ENCODE measurements at places on chromosomes 13 and 19.

GRCh38 chr19:16764280-16764679 is 44.6 kb downstream of the NWD1 start:
- DNase-seq, result no peak

DNA sequence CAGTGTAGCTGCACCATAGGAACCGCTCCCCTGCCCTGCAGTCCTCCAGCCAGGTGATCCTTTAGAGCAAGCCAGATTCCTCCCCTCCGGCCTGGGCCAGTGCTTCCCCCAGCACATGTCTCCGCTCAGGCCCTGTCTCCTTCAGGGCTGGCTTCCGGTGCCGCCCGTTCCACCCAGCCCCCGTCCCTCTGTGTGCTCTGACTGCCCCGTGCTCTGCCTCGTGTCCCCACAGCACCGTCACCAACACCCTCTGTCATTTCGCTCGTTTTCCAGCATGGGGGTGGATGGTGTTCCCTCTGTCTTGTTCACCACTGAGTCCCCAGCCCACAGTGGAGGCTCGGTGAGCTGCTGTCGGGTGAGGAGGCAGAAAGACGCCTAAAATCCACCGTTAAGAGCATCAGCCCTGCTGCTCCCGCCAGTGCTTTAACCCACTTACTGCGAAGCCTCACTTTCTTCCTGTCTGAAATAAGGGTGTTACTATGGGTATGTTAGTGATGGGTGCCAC is 54.5 kb downstream of the TSSK6 start:
- no peak for DNase-seq

DNA sequence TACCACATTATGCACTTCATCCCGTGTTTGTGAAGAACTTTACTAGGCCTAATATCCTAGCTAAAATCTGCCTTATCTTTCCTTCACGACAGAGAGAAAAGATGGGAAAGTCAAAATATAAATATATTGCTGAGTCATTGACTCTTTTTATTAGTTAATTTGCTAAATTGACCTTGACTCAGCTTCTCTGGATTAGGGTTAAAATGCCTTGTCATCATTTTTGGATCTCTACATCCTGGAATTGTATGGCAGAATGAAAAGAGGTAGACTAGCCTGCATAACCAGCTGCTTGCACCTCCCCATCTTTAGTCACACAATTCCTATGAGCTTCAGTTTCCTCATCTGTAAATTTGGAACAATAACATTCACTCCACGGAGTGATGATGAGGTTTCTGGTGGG is 280.3 kb downstream of the DCT start:
- no peak for DNase-seq

DNA sequence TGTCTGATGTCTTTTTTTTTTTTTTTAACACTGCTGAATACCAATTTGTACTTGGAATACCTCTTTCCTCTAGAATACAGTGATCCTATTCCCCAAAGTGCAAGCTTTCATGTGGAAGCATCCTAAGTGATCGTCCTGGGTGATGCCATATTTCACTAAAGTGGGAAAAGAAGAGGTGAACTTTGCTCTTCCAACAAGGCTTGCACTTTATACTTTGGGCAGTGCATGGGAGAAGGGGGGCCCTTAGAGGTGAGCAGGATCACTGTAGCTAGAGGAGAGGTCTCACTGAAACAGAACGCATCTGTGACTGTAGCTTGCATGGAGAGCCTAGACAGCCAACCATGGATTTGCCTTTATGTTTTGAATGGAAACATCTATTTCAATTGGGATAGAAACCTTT is 173.8 kb downstream of the STK24 start:
- no peak for DNase-seq

- DNase-seq, result no peak
Measured at GRCh38 chr19:45781214-45782161, 802 bp downstream of the DMPK start.

- no peak for DNase-seq
Measured at GRCh38 chr19:49636233-49636932, 3.6 kb downstream of the RRAS start.

DNA sequence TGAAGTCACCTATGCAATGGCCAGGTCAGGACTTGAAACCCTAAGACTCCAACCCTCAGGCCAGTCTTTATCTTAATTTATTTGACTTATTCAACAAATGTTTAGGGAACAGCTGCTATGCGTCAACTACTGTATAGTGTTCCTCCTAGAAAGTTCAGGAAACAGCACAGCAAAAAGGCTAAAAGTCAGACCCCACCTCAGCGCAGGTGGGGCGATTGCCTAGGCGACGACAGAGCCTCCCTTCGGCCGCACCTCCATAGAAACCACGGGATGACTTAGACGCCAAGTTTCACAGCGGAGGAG is 502 bp downstream of the VRK3 start:
- DNase-seq, result no peak

- DNase-seq, result no peak
Measured at GRCh38 chr19:10718205-10719196, 622 bp downstream of the DNM2 start.

- DNase-seq, result no peak
Measured at GRCh38 chr19:18723871-18724377, 40.4 kb downstream of the CRTC1 start.

- DNase-seq, result no peak
Measured at GRCh38 chr19:41302624-41303351, 7.2 kb upstream of the CCDC97 start.

- DNase-seq, result no peak
Measured at GRCh38 chr13:35722458-35723052, 246.1 kb upstream of the MAB21L1 start.

GRCh38 chr19:7994928-7995809 is 10.3 kb downstream of the ELAVL1 start:
- no peak for DNase-seq

- DNase-seq, result no peak
Measured at GRCh38 chr19:28586474-28586873, 626.5 kb downstream of the UQCRFS1 start.

DNA sequence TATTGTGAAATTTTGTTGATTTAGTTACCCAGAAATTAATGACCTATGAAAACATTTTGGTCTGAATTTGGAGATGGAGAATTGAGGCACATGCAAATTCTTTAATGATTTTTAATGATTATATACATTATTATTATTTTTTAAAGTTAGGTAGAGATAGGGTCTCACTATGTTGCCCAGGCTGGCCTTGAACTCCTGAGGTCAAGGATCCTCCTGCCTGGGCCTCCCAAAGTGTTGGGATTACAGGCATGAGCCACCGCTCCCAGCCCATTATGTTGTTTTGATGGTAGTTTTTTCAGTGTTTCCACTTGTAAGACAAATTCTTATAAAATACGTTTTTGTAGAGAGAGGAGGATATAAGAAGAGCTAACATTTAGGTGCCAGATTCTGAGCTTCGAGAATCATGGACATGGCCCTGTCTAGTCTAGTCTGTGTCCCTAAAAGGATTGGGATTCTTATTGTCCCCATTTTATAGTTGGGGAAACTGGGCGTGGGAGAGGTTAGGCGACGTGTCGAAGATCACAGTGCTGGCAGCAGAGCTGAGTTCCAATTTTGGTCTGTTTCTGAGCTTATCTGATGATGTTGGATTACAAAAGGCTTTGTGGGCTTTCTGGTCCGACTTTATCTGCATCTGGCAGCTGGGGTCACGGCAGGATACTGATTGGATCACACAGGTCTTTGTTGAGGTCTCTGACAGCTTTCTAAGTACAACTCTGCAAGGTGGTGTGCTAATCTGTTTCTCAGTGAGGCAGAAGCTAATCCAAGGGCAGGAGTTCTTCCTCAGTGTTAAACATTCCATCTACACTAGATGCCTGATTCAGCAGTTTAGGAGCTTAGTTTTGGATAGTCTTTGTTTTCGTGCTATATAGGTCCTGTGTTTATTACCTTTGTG is 7.5 kb upstream of the WDR88 start:
- no peak for DNase-seq

GRCh38 chr13:79452239-79452913 is 28.6 kb upstream of the NDFIP2 start:
- DNase-seq, result no peak

DNA sequence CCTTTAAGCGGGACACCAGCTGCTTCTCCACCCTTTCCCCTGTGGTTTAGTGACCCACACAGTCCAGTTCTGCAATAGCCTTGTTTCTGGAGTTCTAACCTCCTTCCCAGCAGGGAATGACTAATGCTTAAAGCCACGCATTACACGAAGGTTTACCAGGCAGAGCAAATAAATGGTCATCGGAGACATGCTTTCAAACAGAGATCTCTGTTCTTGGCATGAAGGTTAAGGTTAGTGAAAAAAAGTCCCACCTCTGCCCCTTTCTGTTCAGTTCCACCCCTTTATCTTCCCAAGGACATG is 25.3 kb upstream of the MEDAG start:
- peak; percentile 82 for DNase-seq

- DNase-seq, result no peak
Measured at GRCh38 chr13:112725346-112726015, 35.6 kb downstream of the ATP11A start.

DNA sequence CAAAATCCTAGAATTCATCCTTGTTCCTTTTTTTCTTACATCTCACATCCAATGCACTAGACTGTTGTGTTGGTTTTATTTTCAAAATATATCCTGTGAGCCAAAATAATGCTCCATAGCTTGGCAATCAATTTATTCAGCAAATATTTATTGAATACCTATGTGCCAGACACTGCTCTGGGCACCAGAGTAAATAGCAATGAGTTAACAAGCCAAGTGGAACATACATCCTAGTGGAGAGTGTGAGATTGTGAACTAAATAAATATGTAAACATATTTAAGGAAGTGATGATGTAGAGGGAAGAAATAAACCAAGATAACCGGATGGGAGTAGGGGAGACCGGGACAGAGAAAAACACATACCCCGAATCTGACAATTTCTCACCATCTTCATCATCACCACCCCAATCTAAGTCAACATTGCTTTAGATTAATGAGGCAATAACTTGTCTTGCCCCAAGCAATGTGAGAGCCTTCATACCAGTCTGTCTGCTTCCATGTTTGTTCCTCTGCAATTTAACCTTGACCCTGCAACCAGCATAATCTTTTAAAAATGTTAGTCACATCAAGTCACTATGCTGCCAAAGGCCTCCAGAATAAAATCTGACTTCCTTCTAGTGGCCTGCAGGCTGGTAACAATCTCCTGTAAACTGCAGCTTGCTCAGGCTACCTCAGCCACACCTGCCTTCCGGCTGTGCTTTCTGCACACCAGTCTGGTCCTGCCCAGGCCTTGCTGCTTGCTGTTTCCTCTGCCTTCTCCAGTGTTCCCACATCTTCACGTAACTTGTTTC is 199.2 kb downstream of the DLEU7 start:
- no peak for DNase-seq

DNA sequence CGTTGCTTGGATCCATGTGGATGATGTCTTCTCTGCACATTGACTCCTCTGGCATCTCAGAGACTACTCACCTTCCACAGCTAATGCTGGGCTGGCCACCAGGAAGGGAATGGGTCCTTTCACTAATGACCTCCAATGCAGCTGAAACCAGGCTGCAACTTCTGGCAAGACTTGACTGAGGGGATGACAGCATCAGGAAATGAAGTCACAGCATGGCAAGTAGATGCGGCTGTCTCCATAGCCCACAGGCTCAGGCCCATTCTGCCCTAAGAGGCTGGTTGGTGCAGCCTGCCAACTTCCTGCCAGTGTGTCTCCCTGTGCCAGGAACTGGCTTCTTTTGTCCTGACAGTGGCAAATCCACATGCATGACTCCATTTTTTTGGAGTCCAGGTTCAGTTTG is 467.3 kb downstream of the TSHZ3 start:
- DNase-seq, result no peak

DNA sequence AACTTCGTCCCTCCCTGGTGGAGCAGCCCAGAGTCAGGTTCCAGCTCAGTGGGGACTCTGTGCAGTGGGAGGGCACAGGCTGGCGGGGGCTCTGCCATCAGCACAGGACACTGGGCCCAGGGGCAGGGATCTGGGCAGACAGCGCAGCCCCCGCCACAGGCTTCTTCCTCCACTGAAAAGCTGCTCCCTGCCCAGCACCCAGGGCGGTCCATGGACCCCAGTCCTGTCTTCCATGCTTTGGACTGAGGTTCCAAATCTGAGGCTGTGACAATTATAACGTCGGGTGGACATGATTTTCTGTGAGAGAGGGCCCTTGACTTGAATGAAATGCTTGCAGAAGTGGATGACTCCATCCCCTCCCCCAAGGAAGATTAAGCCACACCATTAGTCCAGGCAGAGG is 21.2 kb upstream of the NCCRP1 start:
- no peak for DNase-seq

DNA sequence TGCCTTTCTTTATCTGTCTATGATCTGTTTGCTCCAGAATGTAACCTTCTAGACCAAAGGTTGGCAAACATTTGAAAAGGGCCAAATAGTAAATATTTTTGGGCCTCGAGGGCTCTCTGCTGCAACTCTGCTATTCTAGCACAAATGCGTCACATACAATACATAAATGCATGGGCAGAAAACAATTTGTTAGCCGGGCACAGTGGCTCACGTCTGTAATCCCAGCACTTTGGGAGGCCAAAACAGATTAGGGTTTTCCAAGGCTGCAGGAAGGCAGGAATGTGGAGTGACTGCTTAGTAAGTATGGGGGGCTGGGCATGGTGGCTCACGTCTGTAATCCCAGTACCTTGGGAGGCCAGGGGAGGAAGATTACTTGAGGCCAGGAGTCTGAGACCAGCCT is 21.9 kb upstream of the EVI5L start:
- no peak for DNase-seq

- DNase-seq, result no peak
Measured at GRCh38 chr19:55753401-55753800, 5.5 kb upstream of the RFPL4A start.

DNA sequence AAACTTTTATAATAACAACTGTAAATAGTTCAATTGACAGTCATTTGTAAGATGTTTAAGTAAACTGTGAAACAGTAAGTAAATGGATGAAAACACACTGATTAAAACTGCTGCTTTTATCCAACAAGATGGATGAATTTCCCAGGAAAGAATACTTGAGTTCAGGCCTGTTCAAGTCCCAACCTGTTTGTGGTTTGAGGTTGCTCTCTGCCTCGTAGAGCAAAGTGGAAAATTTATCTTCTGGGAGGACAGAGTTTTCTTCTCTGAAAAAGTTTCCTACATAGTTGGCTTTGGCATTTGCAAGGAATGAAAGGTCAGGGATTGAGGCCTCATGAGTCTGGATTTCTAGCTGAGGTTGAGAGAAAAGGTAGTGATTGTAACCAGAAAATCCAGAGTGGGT is 15.2 kb upstream of the ZNF543 start:
- DNase-seq, result no peak

DNA sequence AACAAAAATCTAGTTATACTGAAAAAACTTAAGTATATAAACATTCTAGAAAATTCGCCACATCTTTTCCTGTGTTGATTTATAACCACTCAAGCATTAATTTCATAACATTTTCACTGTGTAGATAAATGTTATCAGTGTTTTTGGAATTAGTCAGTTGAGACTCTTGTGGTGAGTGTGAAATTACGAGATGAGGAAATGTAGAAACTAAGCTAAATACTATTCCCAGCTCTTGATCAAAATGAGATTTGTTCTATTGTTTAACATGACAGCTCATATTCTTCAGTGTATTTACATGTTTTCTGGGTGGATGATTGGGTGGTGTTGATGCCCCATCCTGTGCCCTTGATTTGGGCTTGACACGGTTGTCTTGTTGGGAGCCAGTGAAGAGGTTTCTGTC is 406.8 kb downstream of the DACH1 start:
- no peak for DNase-seq
